ENCODE measurements at places on chromosomes 5 and 9.

DNA sequence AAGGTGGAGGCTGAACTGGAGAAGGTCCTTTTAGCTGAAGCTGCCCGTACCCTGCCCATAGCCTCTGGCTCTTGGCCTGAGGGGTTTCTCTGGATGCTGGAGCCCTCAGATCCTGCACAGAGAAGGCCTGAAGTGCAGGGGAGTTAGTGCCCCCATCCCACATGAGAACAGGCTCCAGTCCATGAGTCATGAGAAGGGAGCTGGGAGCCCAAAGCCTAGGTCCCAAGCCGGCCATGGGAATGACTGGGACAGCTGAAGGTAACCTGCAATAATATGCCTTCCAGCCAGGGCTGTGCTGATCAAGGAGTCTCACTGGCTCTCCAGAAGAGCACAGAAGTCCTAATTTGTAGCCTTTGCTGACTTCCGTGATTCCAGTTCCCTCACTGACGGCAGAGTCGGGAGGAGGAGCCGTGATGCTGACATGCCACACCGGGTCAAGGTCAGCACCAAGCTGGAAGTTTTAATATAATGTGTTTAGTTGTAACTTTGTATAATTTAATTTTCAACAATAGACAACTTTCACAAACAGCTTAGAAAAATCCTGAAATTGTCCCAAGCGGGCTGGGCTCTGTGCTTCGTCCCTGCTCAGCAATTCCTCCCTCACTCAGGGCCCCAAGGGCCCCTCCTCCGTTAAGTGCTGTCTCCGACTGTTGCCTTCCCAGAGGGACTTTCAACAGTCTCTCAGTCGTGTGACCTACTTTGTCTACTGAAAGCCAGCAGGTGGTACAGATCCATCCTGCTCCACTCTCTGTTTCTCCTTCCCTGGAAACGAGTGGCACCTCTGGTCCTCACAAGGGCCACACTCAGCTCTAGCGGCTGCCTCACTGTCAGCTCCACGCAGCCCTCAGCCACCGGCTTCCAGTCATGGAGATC lies 387.8 kb downstream of the GADD45G start:
- no peak for DNase-seq

- DNase-seq, result no peak
Observed at GRCh38 chr9:123033352-123033751, at the start of gene GPR21. GPR21 (plus strand) TSS chr9:123033667; CDS start chr9:123034567, 900 bp downstream.

DNA sequence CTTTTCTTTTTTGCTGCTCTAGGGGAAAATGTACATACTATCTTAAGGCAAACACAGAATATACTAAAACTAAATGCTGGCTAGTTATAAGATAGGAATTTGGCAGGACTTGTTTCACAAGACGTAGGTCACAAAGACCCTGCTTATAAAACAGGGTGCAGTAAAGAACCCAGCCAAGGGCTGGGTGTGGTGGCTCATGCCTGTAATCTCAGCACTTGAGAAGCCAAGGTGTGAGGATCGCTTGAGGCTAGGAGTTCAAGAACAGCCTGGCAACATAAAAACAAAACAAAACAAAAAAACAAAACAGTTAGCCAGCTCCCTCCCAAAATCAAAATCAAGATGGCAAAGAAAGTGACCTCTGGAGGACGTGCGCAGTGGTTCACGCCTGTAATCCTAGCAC lies 49.5 kb upstream of the DENND4C start:
- DNase-seq, result no peak

DNA sequence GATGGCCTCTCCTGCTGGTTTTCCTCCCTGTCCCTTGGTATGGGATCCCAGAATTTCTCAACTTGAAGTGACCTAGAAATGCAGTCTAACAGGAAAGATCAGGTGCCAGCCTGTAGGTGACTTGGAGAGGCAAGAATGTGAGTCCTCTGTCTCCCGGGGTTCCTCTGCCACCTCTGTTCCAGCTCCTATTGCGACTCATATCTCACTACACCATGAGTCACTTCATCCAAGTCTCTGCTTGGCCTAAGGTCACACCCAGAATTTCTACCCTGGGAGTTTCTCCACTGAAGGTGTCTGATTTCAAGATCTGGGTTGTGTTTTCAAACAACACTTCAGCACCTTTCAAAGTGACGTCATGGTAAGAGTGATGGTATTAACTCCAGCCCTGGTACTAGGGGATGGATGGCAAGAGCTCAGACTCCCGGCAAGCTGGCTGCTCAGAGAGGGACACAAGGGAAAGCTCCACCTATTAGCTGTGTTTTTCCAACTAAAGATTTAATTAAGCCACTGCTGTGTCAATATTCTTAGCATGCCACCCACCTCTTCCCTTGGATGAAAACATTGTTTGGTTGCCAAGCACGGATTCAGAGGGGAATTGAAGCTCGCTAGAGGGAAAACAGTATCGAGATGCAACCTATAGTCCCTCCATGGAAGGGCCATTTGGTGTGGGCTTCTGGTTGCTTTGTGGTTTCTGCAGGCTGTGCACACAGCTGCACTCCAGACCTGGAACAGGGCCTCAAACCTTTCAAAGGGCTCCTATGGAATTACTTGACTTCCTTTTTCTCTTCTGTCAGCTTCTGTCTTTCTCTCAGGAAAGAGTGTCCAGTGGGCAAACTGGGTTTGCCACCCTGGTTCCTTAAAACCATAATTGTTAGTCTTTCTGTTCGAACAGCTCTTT lies 205.7 kb downstream of the GAS1 start:
- no peak for DNase-seq

- no peak for DNase-seq
Observed at GRCh38 chr9:114207034-114207810, 51.9 kb downstream of the COL27A1 start.
